ENCODE measurements at places on chromosomes 4 and X. TPM values are rescaled to one million over a fixed set of nuclear protein-coding genes. Genes with fewer than 3 reads are reported as not detected.

The WDR17 gene
- total RNA-seq: 1.8 TPM

The FGFBP2 gene
- total RNA-seq: not detected

The SSX4 gene
- not detected for total RNA-seq

The SPANXD gene
- not detected for total RNA-seq

The PRSS12 gene
- total RNA-seq: 0.33 TPM

The ZCCHC13 gene
- total RNA-seq: not detected

The ASB9 gene
- 27.1 TPM for total RNA-seq

The CSTF2 gene
- 34.5 TPM for total RNA-seq

The SRPK3 gene
- total RNA-seq: 0.10 TPM

The CXCL1 gene
- total RNA-seq: 14.8 TPM

The GABRG1 gene
- not detected for total RNA-seq

The SULT1E1 gene
- not detected for total RNA-seq

The FRMD7 gene
- not detected for total RNA-seq

The TLR7 gene
- total RNA-seq: not detected

The AVPR2 gene
- total RNA-seq: not detected

The ADGRL3 gene
- 0.05 TPM for total RNA-seq

The TRIM75 gene
- total RNA-seq: not detected

The SOX3 gene
- not detected for total RNA-seq

The VCX2 gene
- not detected for total RNA-seq

The PLP1 gene
- total RNA-seq: not detected

The SPP1 gene
- 181 TPM for total RNA-seq

The KCND1 gene
- total RNA-seq: 1.1 TPM

The FGG gene
- total RNA-seq: 4.8 TPM

The UGT2A3 gene
- 0.27 TPM for total RNA-seq

The PORCN gene
- 16.1 TPM for total RNA-seq

The FATE1 gene
- total RNA-seq: not detected

The RHOH gene
- 0.57 TPM for total RNA-seq

All from A549 treated with CpdA at 1 μM for 4 hours (cell line).